ENCODE measurements at places on chromosomes 3 and 15.

GRCh38 chr3:84958495-84959469 lies at the start of gene CADM2:
CADM2 (plus strand) TSS chr3:84958989.
- H3K4me1 ChIP-seq, result no peaks in the 10 kb centered on the region
- H3K27ac ChIP-seq, result no peak within 1 kb of the TSS
- DNase-seq, result peak; percentile 79
- no peaks in the 10 kb centered on the region for H3K27me3 ChIP-seq
- no peaks in the 10 kb centered on the region for H3K36me3 ChIP-seq

DNA sequence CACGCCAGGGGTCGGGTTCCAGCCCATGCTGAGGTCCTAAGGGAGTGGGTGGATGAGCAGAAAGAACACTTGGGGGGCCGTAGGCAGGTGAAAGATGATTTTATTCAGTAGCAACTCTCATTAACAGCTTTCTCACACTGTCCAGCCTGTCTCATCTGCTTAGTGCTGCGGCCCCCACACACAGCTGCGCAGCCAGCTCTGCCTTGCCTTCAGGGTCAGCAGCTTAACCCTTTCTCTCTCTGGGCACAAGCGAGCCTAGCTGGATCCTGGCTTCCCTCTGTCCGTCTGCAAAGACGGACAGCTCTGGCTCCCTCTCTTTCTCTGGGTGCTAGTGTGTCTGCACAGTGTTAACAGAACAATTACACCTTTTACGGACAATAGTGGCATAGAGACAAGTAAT lies 21.3 kb downstream of the NPAP1 start:
- no peaks in the 10 kb centered on the region for H3K4me1 ChIP-seq
- no peaks in the 10 kb centered on the region for H3K27me3 ChIP-seq
- no peak for DNase-seq
- no peak overlapping the region for H3K4me3 ChIP-seq
- no peak overlapping the region for H3K27ac ChIP-seq

DNA sequence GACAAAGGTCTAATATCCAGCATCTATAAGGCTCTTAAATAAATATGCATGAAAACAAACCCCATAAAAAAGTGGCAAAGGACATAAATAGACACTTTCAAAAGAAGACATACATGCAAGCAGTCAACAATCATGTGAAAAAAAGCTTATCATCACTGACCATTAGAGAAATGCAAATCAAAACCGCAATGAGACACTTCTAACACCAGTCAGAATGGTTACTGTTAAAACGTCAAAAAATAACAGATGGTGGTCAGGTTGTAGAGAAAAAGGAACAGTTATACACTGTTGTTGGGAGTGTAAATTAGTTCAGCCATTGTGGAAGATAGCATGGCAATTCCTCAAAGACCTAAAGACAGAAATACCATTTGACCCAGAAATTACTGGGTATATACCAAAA lies 440.7 kb upstream of the KCNMB2 start:
- no peak overlapping the region for H3K4me3 ChIP-seq
- no peak overlapping the region for H3K27ac ChIP-seq
- no peaks in the 10 kb centered on the region for H3K4me1 ChIP-seq

DNA sequence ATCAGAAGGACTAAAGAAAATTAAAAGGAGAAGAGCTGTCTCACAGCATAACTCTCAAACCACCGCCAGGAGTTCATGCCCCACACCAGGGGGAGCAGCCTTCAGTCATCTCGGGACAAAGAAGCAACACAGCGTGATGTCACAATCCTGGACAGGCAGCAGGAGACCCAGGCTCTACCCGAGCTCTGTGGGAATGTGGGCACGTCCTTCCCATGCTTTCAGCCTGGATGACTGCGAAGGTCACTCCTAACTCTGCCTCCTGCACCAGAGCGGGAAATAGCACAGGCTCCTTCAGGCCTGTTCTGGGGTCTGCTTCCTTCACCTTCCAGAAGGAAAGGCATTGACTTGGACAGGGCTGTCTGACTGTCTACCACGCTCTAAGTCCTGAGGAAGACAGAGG lies 31.3 kb downstream of the NOX5 start:
- H3K4me1 ChIP-seq, result no peaks in the 10 kb centered on the region
- H3K27me3 ChIP-seq, result no peaks in the 10 kb centered on the region
- no peaks in the 10 kb centered on the region for H3K36me3 ChIP-seq
- no peak for DNase-seq

DNA sequence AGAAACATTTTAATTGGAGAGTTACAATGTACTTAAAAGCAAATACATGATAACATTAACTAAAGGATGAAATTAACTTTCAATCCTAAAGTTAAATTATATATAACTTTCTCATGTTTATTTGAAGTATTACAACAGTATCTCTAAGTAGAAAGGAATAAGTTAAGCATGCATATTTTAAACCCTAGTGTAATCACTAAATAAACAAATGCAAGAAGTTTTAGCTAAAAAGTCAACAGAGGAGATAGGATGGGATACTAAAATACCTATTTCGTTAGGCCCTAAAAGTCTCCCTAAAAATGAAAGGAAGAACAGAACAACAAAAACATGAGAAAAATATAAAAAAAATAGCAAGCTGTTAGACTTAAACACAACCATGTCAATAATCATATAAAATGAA lies 361.3 kb upstream of the THBS1 start:
- no peaks in the 10 kb centered on the region for H3K4me1 ChIP-seq
- no peaks in the 10 kb centered on the region for H3K36me3 ChIP-seq
- H3K27me3 ChIP-seq, result no peaks in the 10 kb centered on the region
- H3K4me3 ChIP-seq, result no peak overlapping the region
- DNase-seq, result no peak

DNA sequence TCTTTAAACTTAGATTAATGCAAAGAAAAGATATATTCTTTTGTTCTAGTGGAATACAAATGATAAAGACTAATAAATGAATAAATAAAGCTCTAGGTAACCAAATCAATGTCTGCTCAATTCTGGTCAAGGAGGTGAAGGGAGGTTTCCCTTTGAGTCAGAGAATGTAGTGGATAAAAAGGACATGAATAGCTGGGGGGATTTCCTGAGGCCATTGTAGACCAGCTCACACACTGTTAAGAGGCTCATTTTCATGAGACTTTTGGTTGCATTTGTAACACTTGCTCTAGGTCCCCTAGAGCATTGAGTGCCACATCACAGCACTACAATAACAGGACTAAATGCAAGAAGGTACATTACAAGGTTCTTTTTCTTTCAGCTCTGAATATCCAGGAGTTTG lies 170.7 kb downstream of the TIGIT start:
- DNase-seq, result no peak
- no peaks in the 10 kb centered on the region for H3K4me1 ChIP-seq
- H3K27ac ChIP-seq, result no peak overlapping the region
- no peaks in the 10 kb centered on the region for H3K36me3 ChIP-seq
- no peaks in the 10 kb centered on the region for H3K27me3 ChIP-seq
- H3K4me3 ChIP-seq, result no peak overlapping the region

GRCh38 chr15:28909958-28910500 lies 24.3 kb downstream of the APBA2 start:
- H3K4me1 ChIP-seq, result peaks cover 2% of the 10 kb centered on the region
- no peak overlapping the region for H3K4me3 ChIP-seq
- no peak for DNase-seq
- H3K36me3 ChIP-seq, result no peaks in the 10 kb centered on the region
- no peaks in the 10 kb centered on the region for H3K27me3 ChIP-seq
- H3K27ac ChIP-seq, result no peak overlapping the region

GRCh38 chr15:33191591-33191990 lies 2.9 kb downstream of the FMN1 start:
- H3K27me3 ChIP-seq, result 0 out of 2 replicates have a peak, but pooled peaks cover 2% of the 10 kb centered on the region
- H3K36me3 ChIP-seq, result no peaks in the 10 kb centered on the region
- no peak for DNase-seq
- no peak overlapping the region for H3K4me3 ChIP-seq
- no peak overlapping the region for H3K27ac ChIP-seq
- H3K4me1 ChIP-seq, result peaks cover 2% of the 10 kb centered on the region

DNA sequence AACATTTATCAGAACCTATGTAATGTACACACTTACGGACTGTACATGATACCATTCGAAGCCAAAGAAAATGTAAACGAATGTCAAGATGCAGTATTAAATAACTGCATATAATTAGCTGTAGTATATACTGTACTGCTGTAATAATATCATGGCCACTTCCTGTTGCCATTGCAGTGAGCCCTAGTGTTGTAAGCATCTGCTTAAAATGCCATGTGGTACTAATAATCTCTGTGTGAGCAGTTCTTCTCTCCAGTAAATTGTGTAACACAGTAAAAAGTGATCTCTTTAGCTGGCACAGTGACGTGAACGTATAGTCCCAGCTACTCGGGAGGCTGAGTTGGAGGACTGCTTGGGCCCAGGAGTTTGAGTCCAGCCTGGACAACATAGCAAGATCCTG lies 8.6 kb downstream of the SPG11 start:
- DNase-seq, result no peak
- H3K27ac ChIP-seq, result no peak overlapping the region
- H3K4me3 ChIP-seq, result no peak overlapping the region
- no peaks in the 10 kb centered on the region for H3K4me1 ChIP-seq

DNA sequence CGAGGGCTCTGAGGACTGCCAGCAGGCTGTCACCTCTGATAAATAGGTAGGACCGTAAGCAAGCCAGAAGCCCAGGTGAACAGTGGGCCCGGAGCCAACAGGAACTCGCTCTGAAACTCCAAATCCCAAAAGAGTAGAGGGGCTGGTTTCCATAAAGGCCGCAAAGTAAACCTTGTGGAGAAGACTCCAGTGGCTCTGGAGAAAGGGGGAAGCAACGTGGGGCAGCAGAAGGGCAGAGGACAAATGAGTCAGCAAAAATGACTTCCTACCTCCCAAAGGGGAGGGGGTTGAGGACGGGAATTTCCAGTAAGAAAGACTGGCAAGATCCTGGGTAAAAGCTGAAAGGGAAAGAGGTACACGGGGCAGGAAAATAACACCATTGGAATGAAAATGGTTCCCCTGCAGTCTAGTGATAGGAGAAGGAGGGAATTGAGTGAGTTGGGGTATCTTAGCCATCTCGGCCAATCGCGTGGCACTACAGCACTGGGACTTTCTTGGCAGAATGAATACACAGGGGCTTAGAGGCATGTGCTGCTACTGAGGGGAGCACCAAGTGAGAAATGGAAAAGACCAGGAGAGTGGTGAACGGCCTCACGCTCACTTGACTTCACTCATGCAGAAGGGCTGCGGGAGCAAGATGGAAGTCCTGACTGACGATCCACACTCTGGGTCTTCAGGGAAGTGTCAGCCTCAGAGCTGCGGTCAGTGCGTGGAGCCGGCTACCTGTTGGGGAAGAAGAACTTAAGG lies 33.2 kb downstream of the BMF start:
- no peak overlapping the region for H3K4me3 ChIP-seq
- no peak overlapping the region for H3K27ac ChIP-seq
- no peaks in the 10 kb centered on the region for H3K27me3 ChIP-seq
- H3K4me1 ChIP-seq, result no peaks in the 10 kb centered on the region
- no peak for DNase-seq

- DNase-seq, result no peak
- no peak overlapping the region for H3K4me3 ChIP-seq
- H3K27me3 ChIP-seq, result no peaks in the 10 kb centered on the region
- H3K27ac ChIP-seq, result no peak overlapping the region
- no peaks in the 10 kb centered on the region for H3K36me3 ChIP-seq
Measured at GRCh38 chr15:70669006-70669602, 94.3 kb downstream of the UACA start.
